Naive thymus-derived CD4-positive, alpha-beta T cell (primary cell): ENCODE measurements at places on chromosomes 2 and 18. TPM values are rescaled to one million over a fixed set of nuclear protein-coding genes. Genes with fewer than 3 reads are reported as not detected.

DNA sequence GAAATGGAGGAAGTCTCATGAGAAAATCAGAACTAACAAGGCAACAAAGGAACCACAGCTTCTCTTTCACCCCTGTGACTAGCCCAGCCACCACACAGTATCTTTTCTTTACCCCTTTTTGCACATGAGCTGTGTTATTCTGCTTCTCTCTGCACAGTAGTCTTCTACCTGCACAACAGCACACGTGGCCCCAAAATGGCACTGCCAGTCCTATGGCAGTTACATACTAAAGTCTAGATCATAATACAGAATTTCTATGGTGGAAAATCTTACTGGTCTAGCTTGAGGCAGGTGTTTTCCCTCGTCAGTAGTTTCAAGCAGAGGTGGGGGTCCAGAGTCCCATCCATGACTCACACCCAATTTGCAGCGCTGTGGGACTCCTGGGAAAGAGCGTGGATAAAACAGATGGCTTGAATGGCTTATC is 177.7 kb downstream of the DIS3L2 start:
- H3K36me3 ChIP-seq: no peaks in the 10 kb centered on the region
- peak overlapping the region; percentile 30 for H3K27ac ChIP-seq
- DNase-seq: no peak
- H3K4me1 ChIP-seq: peaks cover 29% of the 10 kb centered on the region

GRCh38 chr2:10810202-10811161 is 2.1 kb downstream of the PDIA6 start:
- H3K4me1 ChIP-seq: peaks cover 14% of the 10 kb centered on the region
- H3K27ac ChIP-seq: peak overlapping the region; percentile 86
- no peaks in the 10 kb centered on the region for H3K27me3 ChIP-seq
- DNase-seq: no peak
- H3K4me3 ChIP-seq: peak overlapping the region; percentile 73
- H3K36me3 ChIP-seq: no peaks in the 10 kb centered on the region

DNA sequence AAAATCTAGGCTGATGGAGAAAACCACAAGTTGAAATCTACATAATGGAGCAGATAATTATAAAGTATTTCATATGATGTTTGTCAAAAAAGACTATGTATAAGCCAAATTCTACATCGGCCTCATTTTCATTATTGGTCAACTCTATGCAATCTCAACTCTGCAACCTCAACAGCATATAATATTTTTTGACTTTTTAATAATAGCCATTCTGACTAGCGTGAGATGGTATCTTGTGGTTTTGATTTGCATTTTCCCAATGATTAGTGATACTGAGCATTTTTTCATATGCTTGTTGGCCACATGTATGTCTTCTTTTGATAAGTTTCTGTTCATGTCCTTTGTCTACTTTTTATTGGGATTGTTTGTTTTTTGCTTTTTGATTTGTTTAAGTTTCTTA is 496.1 kb upstream of the SLC39A10 start:
- H3K27ac ChIP-seq: no peak overlapping the region
- no peak overlapping the region for H3K4me3 ChIP-seq
- no peaks in the 10 kb centered on the region for H3K27me3 ChIP-seq
- DNase-seq: no peak

- no peak overlapping the region for H3K4me3 ChIP-seq
- H3K27ac ChIP-seq: no peak overlapping the region
- no peak for DNase-seq
- H3K4me1 ChIP-seq: no peaks in the 10 kb centered on the region
- H3K36me3 ChIP-seq: no peaks in the 10 kb centered on the region
Observed at GRCh38 chr2:147232225-147232669, 612.6 kb upstream of the ACVR2A start.

Gene DLX2
- total RNA-seq: not detected in 2 replicates

GRCh38 chr18:36871801-36872200 is 42.9 kb downstream of the KIAA1328 start:
- no peak overlapping the region for H3K27ac ChIP-seq
- DNase-seq: no peak
- no peaks in the 10 kb centered on the region for H3K36me3 ChIP-seq
- no peaks in the 10 kb centered on the region for H3K27me3 ChIP-seq
